HCT116 (cell line): ENCODE measurements at places on chromosomes 6 and 20.

GRCh38 chr6:21371676-21372171, 221.8 kb upstream of the SOX4 start:
- no peak for DNase-seq

GRCh38 chr6:45504947-45505346, 127.2 kb upstream of the SUPT3H start:
- no peak for DNase-seq

DNA sequence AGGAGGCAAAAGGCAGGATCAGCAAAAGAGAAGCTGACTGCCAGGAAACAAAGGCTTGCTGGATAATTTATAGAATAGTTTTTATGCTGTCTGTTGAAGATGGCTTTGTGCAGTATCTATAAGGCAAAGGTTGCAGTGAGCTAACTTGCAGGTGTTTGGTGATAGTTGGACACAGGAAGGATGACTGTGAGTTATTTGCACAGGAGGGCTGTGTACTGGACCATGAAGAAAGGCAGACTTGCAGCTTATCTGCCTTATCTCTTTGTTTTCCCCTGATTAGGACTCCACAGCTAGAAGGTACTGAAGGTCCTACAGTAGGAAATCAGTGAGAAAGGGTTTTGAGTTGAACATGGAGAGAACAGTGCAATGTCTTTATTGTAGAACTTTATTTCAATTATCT, 2.1 kb downstream of the BTN1A1 start:
- DNase-seq = no peak

GRCh38 chr6:13486679-13487121, 700 bp downstream of the GFOD1 start:
- DNase-seq = no peak

- DNase-seq = no peak
Measured at GRCh38 chr20:9594284-9594875, 80.0 kb downstream of the LAMP5 start.

- DNase-seq = no peak
Measured at GRCh38 chr6:156776840-156777576, at the start of gene ARID1B. Gene ARID1B (plus strand): TSS chr6:156777378. CDS start chr6:156777681, 303 bp downstream.

GRCh38 chr20:50041246-50041873, 58.6 kb downstream of the SNAI1 start:
- no peak for DNase-seq

GRCh38 chr20:1500496-1500895, 9.3 kb upstream of the SIRPB2 start:
- no peak for DNase-seq

DNA sequence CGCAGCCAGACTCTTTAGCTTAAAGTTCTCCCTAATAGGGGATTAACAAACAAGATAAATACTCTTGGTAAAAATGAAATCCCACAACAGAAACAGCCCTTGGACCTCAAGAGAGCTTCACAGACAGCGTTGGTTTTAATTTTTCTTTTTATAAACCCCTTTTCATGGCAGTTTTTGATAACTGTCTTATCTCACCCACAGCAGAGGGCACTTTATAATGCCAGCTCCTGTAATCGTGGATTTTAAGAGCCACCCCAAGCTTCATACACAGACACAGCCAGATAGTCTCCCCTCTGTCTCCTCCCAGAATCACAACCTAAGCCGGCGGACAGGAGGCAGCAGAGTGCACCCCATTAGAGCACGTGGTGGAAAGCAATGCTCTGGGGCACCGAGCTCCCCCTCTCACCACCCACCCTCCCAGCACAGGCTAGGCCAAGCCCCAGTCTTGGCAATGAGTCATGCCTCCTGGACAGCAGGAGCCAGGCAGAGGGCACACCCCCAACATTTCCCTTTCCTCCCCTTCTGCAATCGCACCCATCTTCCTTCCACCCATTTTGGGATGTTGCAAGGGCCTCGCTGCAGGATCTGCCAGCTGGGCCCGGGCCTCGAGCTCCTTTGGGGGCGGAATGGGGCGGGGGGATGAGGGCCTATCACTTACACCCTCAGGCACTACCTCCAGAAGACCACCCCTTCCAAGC, 2.4 kb downstream of the JAG1 start:
- no peak for DNase-seq
